ENCODE measurements at places on chromosomes 1 and 21.
A peak's percentile ranks its signal among the peaks of the same experiment; 100 is the strongest.

DNA sequence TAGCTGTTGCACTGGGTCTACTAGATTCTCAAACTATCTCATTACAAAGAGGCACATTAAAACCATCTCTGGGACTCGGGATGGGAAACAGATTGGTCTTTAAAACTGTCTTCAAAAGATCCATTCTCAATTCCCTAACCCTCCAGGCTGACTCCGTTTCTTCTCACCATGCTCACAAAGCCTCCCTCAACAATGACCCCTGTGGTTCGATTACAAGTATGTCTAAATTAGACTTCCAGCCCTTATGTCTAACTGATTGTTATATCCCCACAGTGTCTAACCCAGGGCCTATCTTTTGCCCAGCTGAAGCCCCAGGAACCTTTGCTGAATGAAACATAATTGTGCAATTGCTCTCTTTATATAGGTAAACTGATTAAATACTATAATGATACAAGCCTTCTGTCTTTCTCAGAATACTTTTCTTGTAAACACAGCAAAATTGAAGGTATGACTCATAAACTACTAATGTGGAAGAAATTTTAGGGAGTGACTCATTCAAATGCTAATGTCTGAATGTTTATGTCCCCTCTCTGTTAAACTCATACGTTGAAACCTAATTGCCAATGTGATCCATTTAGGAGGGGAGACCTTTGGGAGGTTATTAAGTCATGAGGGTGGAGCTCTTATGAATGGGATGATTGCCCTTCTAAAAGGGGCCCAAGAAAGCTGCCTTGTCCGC is 65.6 kb upstream of the DAB1 start:
- no peak overlapping the region for H3K4me3 ChIP-seq
- no peaks in the 10 kb centered on the region for H3K4me1 ChIP-seq

DNA sequence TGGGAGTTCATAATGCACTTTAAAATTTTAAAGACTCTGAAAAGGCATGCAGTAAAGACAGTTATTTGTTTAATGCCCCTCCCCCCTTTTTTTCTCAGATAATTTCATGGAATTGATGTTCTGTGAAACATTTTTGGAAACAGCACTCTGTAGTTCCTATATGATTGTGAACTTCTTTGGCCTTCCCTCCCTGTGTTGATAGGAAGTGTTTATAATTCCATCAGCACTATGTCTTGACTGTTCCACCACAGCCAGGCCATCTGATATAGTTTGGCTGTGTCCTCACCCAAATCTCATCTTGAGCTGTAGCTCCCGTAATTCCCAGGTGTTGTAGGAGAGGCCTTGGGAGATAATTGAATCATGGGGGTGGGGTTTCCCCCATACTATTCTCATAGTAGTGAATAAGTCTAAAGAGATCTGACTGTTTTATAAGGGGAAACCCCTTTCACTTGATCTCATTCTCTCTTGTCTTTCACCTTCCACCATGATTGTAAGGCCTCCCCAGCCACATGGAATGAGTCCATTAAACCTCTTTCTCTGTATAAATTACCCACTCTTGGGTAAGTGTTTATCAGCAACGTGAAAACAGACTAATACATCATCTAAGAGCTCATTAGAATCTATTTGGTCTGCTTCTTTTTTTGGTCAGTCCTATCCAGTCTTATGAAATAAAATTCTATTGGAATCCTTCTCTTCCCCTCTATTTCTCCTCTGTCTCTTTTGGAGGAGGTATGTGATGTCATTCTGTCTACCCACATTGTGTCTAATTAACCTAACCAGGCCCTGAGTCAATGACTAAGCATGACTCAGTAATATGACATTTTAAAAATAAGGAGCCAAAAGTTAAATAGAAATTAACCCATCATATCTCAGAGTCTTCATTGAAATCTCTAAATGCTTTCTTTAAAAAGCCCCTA is 8.9 kb downstream of the CCDC185 start:
- no peak for DNase-seq
- H3K4me3 ChIP-seq = no peak overlapping the region
- H3K27me3 ChIP-seq = no peaks in the 10 kb centered on the region
- no peaks in the 10 kb centered on the region for H3K4me1 ChIP-seq

GRCh38 chr1:108609483-108610049 is 49.7 kb downstream of the EEIG2 start:
- no peak overlapping the region for H3K4me3 ChIP-seq
- no peaks in the 10 kb centered on the region for H3K27me3 ChIP-seq
- H3K36me3 ChIP-seq = peaks cover 11% of the 10 kb centered on the region
- H3K4me1 ChIP-seq = no peaks in the 10 kb centered on the region
- H3K27ac ChIP-seq = no peak overlapping the region

GRCh38 chr1:87980494-87980893 is 651.8 kb downstream of the LMO4 start:
- no peaks in the 10 kb centered on the region for H3K36me3 ChIP-seq
- H3K4me3 ChIP-seq = no peak overlapping the region
- DNase-seq = no peak
- no peaks in the 10 kb centered on the region for H3K27me3 ChIP-seq

- H3K4me3 ChIP-seq = no peak overlapping the region
- H3K36me3 ChIP-seq = no peaks in the 10 kb centered on the region
Measured at GRCh38 chr21:32371913-32372314, 20.9 kb downstream of the URB1 start.

GRCh38 chr1:80731241-80731894 is 1069.4 kb upstream of the ADGRL2 start:
- no peak for DNase-seq
- H3K27ac ChIP-seq = no peak overlapping the region
- H3K4me3 ChIP-seq = no peak overlapping the region

GRCh38 chr21:42193131-42193671 is 25.7 kb upstream of the ABCG1 start:
- no peak overlapping the region for H3K27ac ChIP-seq
- H3K36me3 ChIP-seq = no peaks in the 10 kb centered on the region
- no peaks in the 10 kb centered on the region for H3K4me1 ChIP-seq
- H3K27me3 ChIP-seq = no peaks in the 10 kb centered on the region

DNA sequence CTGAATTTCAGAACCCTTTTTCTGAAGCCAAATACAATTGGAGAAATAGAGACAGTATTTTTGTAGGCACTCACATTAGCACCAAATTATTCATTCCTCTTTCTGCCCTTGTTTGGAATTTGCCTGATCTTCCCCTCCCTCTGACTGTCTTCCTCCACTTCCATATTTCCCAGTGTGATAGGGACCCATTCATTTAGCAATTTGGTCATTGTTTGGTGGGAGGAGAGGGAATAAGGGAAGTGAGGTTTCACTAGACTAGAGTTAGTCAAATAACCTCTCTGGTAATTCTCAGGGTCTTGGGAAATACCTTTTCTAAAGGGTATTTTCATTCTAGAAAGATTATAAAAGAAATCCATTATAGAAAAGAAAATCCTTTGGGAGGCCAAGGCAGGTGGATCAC is 31.0 kb upstream of the MTMR11 start:
- H3K27me3 ChIP-seq = no peaks in the 10 kb centered on the region
- H3K4me3 ChIP-seq = no peak overlapping the region
- H3K27ac ChIP-seq = no peak overlapping the region
- H3K4me1 ChIP-seq = no peaks in the 10 kb centered on the region
- no peak for DNase-seq

DNA sequence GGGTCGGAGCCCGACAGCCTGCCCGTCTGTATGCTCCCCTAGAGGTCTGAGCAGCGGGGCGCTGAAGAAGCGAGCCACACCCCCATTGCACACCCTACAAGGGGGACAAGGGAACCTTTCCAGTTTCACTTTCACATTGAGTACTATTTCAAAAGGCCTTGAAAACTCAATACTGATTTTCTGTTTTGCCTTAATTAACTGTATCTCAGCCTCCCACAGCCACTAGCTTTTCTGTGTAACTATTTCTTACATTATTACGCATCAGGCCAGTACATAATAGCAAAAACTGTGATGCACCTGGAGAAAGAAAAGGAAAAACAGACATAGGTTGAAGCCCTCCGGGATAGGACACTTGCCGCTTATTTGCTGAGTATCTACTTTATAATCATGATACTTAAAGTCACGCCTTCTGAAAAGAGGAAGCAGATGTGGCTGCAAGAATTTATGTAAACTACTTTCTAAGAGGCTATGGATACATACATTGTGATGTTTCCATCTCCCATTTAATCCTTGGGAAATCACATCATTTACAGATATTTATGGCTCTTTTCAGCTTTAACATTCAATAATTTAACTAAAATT is 1719.5 kb downstream of the MRPL39 start:
- no peaks in the 10 kb centered on the region for H3K4me1 ChIP-seq
- no peaks in the 10 kb centered on the region for H3K27me3 ChIP-seq
- H3K36me3 ChIP-seq = no peaks in the 10 kb centered on the region

DNA sequence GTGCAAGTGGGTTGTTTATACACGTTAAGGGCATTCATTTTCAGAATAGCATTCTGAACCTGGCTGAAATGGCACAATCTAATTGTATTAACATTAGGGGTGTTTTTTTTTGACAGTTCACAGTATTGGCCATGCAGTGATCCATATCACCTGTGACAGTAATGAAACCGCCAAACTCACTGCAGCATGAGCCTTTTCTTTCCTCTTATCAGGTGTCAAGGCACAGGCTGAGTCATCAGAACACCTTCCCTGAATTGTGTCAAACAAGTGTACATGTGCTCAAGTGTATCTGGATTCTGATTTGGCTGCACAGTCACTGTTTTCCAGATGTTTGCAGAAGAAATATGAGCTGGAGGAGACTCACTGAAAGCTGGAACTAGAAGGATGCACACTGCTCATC is 47.7 kb upstream of the C8B start:
- H3K36me3 ChIP-seq = no peaks in the 10 kb centered on the region
- H3K27me3 ChIP-seq = no peaks in the 10 kb centered on the region
- no peaks in the 10 kb centered on the region for H3K4me1 ChIP-seq
- H3K27ac ChIP-seq = no peak overlapping the region
- DNase-seq = no peak

- H3K36me3 ChIP-seq = no peaks in the 10 kb centered on the region
- H3K27ac ChIP-seq = peak overlapping the region; percentile 51
- peak; percentile 37 for DNase-seq
- H3K4me3 ChIP-seq = no peak overlapping the region
- H3K4me1 ChIP-seq = peaks cover 7% of the 10 kb centered on the region
Measured at GRCh38 chr1:22751124-22751531, 40.5 kb downstream of the EPHB2 start.

All from colonic mucosa (tissue), 4 donors.